ENCODE measurements at places on chromosomes 16 and 17.

DNA sequence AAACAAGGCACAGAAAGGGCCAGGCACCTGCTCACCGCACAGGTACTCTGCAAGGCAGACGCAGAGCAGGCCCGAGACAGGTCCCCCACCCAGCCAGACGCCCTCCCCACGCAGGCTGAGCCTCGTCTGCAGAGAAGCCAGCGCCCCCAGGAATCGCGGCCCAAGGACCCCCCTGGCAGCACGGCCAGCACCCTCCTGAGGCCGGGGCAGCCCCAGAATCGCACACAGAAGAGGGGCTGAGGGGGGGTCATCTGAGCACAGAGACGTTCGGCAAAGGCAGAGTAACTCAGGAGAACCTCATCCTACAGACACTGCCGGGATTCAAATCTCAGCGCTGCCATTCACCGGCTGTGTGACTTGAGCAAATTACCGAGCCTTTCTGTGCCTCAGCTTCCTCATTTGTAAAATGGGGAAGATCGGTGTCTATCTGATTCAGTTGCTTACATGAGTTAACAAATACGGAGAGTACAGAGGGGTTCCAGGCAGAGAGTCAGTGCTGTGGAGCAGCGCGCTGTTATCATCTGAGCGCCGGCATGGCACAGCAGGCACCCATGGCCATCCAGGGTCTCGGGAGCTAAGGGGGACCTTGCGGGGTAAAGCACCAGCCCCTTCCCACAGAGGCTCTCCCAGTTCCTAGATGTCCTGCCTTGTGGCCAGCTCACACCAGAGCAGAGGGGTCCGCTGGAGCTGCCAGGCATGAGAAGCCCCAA, 10.4 kb downstream of the EMC6 start:
- DNase-seq: no peak

- no peak for DNase-seq
Measured at GRCh38 chr17:59003860-59004259, 102.8 kb downstream of the TRIM37 start.

- no peak for DNase-seq
Measured at GRCh38 chr16:89925596-89926079, 2.5 kb downstream of the TUBB3 start.

- DNase-seq: peak; percentile 37
Measured at GRCh38 chr17:46194393-46195216, 1.4 kb upstream of the KANSL1 start.

DNA sequence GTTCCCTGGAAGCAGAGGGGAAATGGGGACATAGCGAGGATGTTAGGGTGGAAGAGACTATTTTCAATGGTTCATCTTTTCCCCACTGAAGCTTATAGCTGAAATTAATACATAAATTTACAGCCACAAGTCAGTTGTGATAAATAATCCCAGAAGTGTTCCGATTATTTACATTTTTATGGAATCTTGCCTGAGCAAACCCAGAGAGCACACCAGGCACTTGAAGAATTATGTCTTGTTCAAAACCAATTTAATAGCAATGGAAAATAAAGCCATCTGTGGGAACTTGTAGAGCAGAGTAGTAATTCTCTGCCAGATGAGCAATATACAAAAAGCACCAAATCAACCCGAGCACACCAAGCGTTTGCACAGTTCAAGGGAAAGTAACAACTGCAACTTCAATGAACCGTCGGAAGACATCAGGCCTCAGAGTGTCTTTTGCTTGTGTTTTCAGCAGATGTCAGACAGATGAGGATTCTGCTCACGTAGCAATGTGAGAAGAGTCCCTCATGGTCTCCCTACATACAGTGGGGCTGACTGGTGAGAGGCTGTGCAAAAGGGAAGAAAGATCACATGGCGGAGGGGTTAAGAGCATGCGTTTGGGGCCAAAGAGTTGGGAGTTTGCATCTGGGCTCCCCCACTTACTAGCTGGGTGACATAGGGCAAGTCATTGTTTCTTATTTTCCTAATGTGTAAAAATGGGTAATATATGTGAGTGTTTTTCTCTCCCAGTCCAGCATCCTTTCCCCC, 148.7 kb upstream of the HS3ST2 start:
- DNase-seq: no peak

DNA sequence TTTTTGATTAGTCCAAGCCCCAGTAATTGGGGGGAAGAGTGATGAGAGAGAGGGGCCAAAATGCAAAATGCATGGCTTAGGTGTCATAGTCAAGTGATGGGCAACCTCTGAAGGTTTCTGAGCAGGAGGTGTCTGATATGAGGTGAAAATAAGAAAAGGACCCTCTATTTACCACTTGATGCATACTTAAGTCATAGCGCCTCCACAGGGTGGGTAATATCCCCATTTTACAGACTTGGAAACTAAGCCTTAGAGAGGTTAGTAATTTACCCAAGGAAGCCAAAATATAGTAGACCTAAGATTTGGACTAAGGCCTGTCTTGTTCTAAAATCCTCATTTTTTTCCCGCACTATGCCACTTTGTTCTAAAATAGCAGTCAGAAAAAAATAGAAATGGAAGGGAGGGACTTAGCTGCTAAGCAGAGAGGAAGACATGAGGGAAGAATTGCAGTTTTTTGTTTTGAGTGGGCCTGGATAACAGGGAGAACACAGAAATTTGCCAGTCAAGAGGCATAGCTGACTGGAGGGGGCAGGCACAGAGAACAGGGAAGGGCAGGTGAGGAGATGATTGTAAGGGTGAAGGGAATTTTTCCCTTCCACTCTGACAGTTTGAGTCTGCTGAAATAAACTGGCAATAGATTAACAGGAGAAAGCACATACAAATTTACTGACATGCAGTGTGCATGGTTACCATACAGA, 2.3 kb upstream of the GRB2 start:
- DNase-seq: no peak

- DNase-seq: no peak
Measured at GRCh38 chr17:1077986-1078711, 81.2 kb downstream of the TIMM22 start.

DNA sequence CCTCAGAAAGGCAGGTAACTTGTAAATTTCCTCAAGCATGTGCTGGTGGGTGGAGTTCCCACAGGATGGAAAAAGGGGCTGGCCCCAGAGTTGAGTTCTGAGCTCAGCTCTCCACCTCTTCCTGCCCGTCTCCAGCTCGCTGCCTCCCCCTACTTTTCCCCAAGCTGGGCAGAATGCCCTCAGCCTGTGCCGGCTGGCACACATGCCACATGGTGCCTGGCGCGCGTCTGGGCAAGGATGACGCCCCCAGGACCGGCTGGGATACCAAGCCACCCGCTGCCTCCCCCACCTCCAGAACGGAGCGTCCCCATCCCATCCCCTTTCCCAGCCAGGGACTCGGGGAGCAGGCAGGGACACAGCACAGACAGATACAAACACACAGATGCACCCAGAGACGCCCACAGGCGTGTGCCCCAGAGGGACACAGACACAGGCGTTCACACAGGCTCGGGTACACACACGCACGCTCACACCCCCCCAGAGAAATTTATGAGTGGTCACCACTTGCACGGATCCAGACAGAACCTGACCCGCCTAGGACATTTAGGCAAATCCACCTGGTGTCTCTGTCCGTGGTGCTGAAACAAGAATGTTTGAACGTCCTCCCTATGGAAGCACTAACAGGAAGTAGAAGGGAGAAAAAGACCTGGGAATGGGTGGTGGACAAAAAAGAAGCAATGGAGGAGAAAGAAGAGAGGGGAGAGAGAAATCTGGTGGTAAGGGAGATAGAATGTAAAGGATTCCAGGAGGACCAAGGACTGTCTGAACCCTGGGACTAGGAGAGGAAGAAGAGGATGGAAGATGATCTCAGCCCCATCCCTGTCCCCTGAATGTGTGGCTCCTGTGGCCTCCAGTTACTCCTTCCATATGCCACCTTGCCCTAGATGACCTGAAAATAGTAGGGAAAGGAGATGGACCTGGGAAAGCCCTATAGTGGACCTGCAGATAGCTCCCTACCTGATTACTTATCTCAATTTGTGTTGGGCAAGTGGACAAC, 15.5 kb downstream of the NEUROD2 start:
- peak; percentile 48 for DNase-seq

- DNase-seq: no peak
Measured at GRCh38 chr16:20042848-20043247, 30.8 kb downstream of the GPR139 start.

DNA sequence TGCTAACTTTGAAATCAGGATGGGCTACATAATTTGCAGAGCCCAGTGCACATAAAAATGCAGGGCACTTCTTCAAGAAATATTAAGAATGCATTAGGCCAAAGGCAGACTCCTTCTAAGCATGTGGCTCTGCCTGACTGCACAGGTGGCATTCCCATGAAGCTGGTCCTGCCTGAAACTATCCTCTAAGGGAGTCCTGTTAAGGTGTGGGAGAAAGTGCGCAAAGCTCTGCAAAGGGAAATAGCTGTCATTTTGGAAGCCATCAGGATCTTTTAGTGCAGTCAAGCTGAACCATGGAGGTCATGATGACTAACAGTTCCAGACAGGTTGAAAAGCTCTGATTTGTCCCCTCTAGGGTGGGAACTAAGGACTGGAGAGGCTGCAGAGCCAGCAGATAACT, 41.9 kb upstream of the CRHR1 start:
- DNase-seq: no peak

- no peak for DNase-seq
Measured at GRCh38 chr17:13073018-13073417, 55.2 kb upstream of the ELAC2 start.

DNA sequence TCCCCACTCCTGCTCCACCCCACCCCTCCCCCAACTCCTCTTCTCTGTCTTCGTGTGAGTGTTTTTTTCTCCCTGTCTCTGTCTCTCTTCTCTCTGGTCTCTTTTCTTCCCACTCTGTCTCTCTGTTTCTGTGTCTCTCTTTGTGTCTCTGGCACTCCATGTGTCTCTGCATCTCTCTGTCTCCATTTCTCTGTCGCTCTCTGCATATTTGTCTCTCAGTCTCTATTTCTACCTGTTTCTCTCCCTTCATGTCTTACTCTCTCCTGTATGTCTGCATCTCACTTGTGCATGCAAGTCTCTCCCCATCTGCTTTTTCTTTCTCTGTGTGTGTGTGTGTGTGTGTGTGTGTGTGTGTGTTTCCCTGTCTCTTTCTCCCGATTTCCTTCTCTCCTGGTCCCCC, 68.2 kb downstream of the LYRM1 start:
- no peak for DNase-seq

DNA sequence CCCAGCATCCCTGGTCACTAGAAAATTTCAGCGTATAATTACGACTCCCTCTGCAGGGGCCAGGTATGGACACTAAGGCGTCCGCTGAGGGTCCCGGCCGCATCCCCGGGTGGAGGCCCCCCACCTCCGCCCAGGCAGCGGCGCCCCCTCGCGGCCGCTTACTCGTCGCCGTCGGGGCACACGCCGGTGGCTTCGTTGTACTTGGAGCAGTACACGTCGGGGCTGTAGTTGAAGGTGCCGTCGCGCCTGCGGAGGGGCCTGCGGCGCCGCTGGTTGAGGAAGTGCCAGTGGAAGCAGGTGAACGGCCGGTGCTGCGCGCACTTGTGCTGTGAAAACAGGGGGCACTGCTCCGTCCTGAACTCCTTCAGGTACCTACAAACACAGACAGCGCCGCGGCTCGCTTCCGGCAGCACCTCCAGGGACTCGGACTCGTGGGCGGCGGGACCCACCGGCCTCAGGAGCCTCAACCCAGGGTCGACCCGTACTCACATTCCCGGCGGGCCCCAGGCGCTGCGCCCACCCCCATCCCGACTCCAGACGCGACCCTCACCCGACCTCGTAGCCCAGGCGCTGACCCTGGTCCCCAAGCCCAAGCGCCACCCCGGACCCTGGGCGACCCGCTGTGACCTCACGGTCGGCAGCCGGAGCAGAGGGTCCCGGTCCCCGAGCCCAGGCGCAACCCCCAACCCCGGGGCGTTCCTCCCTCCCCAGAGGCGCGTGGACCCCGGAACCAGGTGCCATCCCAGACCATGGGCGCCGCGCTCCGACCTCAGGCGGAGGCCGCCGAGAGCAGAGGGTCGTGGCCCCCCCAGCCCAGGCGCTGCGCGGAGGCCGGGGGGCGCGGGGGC, 596 bp downstream of the UNKL start:
- peak; percentile 49 for DNase-seq

DNA sequence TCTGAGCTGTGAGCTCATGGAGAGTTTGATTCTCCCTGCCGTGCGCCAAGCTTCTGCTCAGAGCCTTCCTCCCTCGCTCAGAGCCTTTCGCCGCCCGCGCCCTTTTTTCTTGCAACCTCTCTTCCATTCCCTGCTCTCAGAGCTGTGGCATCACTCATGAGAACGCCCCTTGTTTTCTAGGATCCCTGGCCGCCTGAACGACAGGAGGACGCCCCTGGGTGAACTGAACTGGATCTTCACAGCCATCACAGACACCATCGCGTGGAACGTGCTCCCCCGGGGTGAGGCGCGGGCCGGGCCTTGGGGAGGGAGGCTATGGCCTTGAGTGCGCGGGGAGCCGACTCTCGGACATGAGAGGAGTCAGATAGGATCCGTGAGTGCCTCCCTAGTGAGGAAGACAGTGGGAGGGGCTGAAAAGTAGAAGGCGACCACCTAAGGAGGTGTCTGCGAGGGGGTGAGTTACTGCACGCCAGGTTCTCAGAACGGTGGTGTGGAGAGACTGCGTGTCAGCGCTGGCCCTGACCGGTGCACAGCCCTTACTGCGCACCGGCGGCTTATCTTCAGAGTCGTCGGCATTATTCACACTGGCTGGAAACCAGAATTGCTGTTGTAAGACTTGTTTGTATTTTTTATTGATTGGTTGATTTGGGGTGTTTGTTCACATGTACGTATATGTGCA, 169.5 kb upstream of the CHMP6 start:
- DNase-seq: no peak

- DNase-seq: no peak
Measured at GRCh38 chr17:4136373-4136772, 6.5 kb downstream of the ZZEF1 start.

DNA sequence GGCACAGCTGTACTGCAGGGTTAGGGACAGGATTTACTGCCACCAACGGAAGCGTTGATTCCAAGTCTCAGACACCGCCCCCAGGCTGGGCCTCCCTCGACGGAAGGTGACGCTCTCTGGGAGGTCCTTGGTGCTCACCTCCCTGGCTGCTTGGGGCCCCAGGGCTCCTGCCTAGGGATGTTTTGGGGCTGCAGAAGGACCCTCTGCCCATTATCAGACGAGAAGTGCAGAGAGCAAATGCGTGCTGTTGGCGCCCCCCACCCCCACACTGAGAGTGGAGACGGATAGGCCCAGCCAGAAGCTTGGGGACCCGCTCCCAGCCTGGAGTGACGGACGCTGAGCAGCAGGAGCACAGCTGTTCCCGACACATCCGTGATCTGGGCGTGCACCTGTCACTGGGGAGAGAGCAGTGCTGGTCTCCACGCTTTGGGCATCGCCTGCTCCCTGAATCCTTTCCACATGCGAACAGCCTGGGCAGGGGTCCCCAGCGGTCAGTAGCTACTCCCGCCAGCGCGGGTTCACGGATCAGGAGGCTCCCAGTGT, 5.1 kb upstream of the SOX8 start:
- no peak for DNase-seq

- no peak for DNase-seq
Measured at GRCh38 chr17:66791347-66791746, 43.6 kb upstream of the CACNG5 start.

- no peak for DNase-seq
Measured at GRCh38 chr16:24309258-24310142, 53.4 kb downstream of the CACNG3 start.

- DNase-seq: peak; percentile 95
Measured at GRCh38 chr17:45073414-45074070, 12.4 kb downstream of the NMT1 start.

- no peak for DNase-seq
Measured at GRCh38 chr16:23147666-23148065, 1.6 kb downstream of the USP31 start.
